ENCODE measurements at places on chromosomes 6 and 20. TPM values are rescaled to one million over a fixed set of nuclear protein-coding genes. Genes with fewer than 3 reads are reported as not detected.

DNA sequence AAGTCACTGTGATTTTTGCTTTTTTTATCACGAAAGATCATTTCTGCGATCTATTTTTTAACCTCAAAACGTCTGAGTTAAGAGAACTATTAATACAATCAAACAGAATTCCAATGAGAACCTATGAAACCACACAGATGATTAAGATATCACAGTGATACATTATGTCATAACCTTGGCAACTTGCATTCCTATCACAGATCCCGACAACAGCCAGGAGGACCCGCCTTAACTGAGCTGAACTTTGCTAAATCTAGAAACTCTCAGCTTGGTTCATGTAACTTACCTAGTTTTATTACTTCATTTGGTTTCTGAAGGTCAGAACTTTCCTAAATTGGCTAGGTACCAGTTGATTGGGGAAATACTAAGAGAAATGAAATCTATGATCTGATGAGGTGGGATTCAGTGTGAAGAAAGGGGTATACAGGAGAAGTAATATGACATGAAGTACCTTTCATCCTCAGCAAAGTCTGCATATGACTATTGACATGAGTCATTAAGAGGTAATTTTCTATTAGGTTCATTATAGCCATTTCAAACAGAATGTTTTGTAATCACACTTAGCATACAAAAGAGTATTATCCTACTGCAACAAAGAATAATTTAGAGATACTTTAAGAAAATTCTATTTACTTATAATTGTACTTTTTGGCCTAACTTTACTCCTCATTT lies 11.2 kb downstream of the LYRM4 start:
- DNase-seq = no peak

- DNase-seq = no peak
Observed at GRCh38 chr20:7714549-7714948, 225.7 kb downstream of the HAO1 start.

NMBR gene
- not detected for polyA plus RNA-seq

DNA sequence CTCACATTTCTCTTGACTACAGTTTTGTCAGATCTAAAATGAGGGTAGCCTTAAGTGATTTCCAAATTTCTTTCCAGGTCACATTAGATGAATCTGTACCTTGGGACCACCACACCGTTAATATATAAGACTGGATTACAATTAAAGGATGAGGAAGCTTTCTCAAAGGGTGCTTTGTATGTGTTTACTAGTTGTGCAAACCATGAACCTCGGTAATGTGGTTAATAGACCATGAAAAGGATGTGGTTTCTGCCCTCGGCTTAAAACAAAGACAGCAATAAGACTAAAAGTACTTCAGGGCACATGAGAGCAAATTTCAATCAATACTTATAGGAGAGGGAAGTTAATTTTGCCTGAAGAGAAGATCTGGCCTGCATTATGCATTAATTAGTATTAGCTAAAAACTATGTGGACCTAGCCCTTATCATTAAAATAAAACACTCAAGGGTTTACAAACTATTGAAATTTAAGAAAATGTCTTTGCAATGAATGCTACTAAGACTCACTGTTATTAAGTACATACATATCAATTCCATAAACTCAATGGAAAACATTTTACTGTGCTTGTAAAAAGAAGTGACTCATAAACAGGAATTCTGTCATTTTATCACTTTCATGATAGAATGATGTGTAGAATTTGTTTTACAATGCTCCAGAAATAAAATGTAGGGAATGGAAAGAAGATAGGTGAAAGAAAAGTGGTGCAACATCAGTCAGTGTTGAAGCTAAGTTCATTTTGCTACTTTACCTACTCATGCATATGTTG lies 936 bp upstream of the TMX4 start:
- no peak for DNase-seq

DNA sequence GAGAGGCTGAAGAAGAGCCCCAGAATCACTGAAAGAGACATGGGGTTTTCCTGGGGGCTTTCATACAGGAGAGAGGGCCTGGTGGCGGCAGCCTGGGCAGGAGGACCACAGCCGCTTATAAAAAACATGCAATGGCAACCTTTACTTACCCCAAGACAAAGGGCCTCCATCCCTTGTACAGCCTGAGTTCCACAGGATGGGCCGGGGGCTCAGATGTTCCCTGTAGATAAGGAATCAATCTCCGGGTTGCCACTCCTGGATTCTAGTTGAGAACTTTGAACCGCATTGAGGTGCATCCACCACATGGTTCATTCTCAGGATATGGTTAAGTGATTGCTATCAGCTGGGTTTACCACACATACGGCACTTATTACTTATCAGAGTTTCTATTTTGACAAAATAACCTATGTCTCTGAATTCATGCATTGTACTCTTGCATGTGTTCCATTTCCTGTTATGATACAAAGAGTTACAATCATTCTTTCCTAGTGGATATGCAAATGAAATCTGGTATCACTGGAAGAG lies 677.6 kb downstream of the KIF16B start:
- DNase-seq = no peak

- DNase-seq = no peak
Observed at GRCh38 chr6:25083784-25084507, 148.2 kb upstream of the RIPOR2 start.

DNA sequence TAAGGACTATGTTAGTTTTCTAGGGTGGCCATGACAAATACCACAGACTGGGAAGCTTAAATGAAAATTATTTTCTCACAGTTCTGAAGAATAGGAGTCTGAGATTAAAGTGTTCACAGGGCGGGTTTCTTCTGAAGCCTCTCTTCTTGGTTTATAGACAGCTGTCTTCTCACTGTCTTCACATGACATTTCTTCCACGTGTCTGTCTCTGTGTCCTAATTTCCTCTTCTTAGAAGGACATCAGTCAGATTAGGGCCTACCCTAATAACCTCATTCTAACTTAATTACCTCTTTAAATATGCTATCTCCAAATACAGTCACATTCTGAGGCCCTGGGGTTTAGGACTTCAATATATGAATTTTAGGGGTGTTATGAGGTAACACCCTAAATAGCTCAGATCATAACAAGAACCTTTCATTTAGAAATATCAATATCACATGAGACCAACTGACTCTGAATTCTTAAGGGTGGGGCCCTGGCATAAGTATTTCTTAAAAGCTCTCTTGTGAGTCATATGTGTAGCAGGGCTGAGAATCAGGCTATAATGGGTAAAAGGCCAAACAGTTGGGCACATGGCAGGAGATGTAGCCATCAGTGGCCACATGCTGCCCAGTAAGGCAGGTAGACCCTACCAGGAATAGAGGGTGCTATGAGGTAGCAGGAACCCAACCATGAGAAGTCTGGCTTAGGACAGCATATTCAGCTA lies 62.0 kb upstream of the TENT5A start:
- no peak for DNase-seq
